ENCODE measurements at places on chromosomes 13 and 19. TPM values are rescaled to one million over a fixed set of nuclear protein-coding genes. Genes with fewer than 3 reads are reported as not detected.
A peak's percentile ranks its signal among the peaks of the same experiment; 100 is the strongest.

DNA sequence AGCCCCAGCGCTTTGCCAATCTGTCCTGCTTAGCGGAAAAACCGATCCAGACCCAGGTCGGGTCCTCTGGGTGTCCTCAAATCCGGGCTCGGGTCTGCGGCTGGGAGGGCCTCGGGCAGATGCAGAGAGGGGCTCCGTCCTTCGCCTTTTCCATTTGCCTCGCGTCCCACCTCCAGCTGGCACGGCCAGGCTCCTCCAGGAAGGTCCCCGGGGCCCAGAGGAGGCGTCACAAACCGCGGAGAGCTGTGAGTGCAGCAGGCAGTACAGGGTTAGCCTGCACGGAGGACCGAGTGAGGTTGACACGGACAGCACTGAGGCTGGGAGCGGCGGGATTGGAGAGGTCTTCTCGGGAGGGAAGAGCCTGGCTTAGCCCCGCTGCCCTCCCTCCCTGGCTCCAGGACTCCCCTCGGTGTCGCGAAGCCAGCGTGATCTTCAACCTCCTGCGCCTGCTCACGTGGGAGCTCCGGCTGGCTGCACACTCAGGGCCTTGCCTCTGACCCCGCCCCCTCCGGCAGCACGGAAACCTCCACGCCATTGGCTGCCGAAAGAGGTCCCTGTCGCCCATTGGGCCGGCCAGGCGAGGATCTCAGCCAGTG is 2.8 kb upstream of the IFNL2 start:
- H3K4me3 ChIP-seq: no peak overlapping the region
- no peak overlapping the region for H3K27ac ChIP-seq
- peaks cover 2% of the 10 kb centered on the region for H3K4me1 ChIP-seq
- no peaks in the 10 kb centered on the region for H3K36me3 ChIP-seq
- H3K27me3 ChIP-seq: peaks cover 38% of the 10 kb centered on the region

DNA sequence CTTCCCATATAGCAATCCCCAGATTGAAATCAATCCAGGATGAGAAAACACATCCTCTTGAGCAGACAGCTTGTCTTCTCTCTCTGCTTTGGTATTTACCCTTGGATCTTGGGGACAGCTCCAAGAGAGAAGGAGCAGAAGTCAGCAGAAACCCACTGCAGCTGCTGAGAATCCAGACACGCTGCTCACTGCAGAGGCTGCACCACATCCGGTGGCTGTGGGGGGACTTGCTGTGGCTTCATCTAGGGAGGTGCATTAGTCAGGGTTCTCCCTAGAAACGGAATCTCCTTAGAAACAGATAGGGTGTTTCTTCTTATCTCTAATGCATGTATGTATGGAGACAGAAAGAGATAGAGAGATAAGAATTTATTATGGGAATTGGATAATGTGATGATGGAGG is 2.7 kb downstream of the CYP4F12 start:
- no peak overlapping the region for H3K27ac ChIP-seq
- H3K36me3 ChIP-seq: peaks cover 4% of the 10 kb centered on the region
- peaks cover 4% of the 10 kb centered on the region for H3K27me3 ChIP-seq

DNA sequence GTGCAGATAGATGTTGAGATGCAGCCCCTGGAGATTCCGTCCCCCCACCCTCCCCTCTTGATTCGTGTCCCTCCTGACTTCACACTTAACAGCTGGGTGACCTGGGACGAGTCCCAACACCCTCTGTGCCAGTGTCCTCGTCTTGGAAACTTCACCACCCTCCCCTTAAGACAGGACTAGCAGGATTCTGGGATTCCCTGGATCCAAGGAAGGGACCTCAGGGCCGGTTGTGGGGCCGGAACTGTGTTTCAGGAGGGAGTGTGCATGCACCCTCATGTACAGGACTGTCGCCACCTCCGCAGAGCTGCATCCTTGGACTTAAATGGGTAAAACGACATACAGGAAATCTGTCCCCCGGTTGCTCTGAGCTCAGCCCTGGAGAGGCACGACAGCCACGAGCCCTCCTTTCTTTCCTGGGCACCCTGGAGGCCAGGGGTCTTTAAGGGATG is 990 bp downstream of the MYO9B start:
- peak overlapping the region; percentile 95 for H3K27ac ChIP-seq
- peak overlapping the region; percentile 99 for H3K4me3 ChIP-seq
- DNase-seq: peak; percentile 58
- H3K27me3 ChIP-seq: no peaks in the 10 kb centered on the region
- peaks cover 59% of the 10 kb centered on the region for H3K4me1 ChIP-seq

Gene SIGLEC8
- not detected for total RNA-seq

Gene ZNF610
- total RNA-seq: 3.3 TPM
